ENCODE measurements at places on chromosomes 16 and 17.

- DNase-seq: no peak
Observed at GRCh38 chr16:47779201-47780016, 318.3 kb downstream of the PHKB start.

- DNase-seq: no peak
Observed at GRCh38 chr17:19728084-19728495, 11.7 kb upstream of the SLC47A2 start.

GRCh38 chr16:1552129-1552528 lies 18.7 kb downstream of the TMEM204 start:
- no peak for DNase-seq

GRCh38 chr17:83125515-83126274 lies 46.3 kb downstream of the METRNL start:
- no peak for DNase-seq

DNA sequence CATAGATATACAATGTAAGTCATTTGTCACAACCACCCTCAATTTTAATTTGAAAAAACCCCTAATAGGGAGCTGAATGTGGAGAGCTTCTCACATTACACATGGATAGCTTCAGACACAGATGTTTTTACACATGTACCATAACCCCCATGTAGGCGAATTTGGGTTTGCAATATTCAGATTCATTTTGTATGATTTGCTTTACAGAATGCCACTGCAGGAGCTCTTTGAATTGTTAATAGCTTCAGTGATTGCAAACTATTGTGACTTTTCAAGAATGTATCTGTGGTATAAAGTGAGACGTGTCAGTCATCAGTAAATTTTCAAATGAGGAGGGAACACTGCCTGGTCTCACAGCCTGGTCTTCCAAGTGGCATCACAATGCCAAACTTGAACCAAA lies 112.6 kb upstream of the CACNG5 start:
- DNase-seq: no peak

- no peak for DNase-seq
Observed at GRCh38 chr16:69542974-69543373, 22.8 kb upstream of the NFAT5 start.

DNA sequence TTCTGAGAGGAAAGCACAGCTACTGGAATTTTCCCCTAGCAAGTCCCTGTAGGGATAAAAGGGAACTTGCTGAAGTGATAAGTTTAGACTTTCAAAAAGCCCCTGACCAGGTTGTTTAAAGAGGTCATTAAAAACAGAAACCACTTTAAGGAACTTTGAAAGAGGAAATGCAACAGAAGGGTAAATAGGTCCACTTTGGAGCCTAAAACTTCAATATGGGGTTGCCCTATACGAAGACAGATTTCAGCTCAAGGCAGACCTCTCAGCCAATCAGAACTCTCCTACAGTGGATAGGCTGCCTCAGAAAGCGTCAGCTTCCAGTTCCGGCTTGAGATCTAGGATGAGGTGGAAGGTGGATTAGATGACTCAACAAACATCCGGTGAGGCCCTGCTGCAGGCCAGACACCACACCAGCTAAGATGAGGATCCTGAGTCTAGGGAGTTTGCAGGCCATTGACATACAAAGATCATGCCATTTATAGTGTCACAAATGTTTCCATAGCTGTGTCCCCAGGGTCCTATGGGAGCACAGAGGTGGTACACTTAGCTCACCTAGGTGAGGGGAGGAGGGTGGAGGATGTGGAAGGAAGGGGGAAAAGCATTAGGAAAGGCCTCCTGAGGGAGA lies 7.9 kb upstream of the MFSD6L start:
- DNase-seq: no peak

GRCh38 chr17:73317513-73318426 lies 6.0 kb upstream of the CDC42EP4 start:
- no peak for DNase-seq

GRCh38 chr17:48472411-48473281 lies 42.6 kb upstream of the SKAP1 start:
- no peak for DNase-seq

GRCh38 chr17:58679263-58680037 lies 12.4 kb downstream of the TEX14 start:
- peak; percentile 46 for DNase-seq

GRCh38 chr16:23101012-23101550 lies 48.2 kb downstream of the USP31 start:
- DNase-seq: no peak

- DNase-seq: no peak
Observed at GRCh38 chr17:60145006-60145935, 4.5 kb upstream of the CA4 start.

GRCh38 chr17:31570951-31571892 lies 179.7 kb downstream of the RAB11FIP4 start:
- no peak for DNase-seq

Measured in NCI-H1930 (cell line).